ENCODE measurements at places on chromosomes 6 and 20.

DNA sequence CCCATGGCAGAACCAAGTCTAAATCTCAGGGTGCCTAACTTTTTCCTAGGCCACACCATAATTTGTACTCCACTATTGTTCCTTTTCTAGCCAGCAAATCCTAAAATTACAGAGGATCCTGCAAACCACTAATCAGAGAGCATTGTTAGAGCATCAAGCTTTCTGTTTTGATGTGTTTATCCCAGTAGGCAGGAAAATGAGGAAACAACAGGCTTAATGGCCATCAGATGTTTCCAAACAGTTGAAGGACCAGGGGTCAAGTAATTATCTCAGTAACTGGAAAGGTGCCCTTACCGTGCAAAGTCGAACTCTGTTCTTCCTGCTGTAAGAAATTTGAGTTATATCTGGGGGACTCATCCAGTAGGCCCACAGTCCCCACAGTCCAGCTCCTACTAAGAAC lies 58.7 kb downstream of the RALY start:
- DNase-seq: no peak

DNA sequence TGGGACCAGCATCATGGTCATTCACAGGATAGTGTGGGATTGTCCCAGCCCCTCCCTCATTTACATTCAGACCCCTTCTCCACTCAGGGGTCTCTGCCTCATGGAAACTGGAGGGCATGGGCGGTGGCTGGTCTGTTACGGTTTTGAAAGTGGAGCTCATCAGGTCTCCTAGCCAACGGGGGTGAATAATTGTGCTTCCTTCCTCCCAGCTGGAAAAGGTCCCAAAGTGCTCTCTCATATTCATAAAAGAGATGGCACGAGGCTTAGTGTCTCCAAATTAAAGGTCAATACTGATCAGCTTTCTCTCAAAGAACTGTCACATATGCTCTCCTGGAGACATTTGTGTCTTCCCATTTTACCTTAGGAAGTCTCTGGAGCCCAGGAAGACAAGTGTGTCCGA lies 19.9 kb downstream of the JARID2 start:
- no peak for DNase-seq

GRCh38 chr6:72739368-72739779 lies 117.5 kb downstream of the KCNQ5 start:
- no peak for DNase-seq

DNA sequence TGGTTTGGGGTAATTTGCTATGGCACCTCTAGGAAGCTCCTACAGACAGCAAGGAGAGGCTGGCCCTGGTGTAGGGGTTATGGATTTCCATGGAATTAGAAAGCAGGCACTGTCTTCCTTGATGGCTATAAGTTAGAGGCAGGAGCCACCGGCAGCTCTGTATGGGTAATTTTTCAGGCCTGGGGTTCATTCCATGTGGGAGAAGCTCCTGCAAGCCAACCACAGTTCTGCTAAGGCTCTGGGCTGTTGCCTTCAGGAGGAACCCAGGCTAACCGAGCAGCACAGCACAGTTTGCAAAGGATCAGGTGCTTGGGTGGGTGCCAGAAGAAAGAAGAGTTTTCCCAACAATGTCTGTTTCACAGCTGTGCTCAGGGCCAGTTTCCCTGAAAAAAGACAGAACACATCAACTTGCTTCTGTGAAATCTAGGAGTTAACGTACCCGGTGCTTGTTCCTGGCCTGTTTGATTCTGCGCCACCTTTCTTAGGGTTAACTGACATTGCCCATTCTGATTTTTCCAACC lies 162.8 kb upstream of the MYLIP start:
- DNase-seq: no peak

DNA sequence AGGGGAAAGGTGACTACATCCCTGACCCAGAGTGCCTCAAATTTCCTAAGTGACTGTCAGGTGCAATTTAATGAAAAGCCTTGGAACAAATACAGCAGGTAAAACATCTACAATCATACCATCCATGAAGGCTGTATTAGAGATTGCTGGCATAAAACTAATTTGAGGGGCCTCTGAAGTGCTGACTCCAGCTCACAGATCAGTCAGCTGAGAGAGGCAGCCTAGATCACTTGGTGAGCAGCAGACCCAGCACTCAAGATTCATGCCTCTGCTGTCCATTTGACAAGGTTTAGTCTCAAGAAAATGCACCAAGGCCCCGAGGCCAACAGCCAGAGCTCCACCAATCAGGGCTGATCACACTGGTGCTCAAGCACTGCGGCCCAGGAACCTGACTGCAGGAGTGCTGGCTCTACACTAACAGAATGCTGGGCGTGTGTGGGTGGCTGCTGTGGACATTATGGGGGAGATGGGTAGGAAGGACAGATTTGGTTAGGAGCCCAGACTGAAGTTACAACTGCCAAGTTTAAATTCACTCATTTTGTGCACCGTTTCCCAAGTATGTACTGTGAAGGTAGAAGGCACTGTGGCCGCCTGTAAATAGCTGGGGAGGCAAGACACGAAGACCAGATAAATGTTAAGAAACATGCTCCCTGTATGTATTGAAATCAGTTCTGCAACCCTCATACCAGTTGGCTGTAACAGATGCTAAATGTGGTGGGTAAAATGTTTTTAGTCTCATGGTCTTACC lies 28.2 kb downstream of the SNX5 start:
- no peak for DNase-seq

GRCh38 chr6:87905101-87905641 lies 142.5 kb upstream of the SPACA1 start:
- no peak for DNase-seq

DNA sequence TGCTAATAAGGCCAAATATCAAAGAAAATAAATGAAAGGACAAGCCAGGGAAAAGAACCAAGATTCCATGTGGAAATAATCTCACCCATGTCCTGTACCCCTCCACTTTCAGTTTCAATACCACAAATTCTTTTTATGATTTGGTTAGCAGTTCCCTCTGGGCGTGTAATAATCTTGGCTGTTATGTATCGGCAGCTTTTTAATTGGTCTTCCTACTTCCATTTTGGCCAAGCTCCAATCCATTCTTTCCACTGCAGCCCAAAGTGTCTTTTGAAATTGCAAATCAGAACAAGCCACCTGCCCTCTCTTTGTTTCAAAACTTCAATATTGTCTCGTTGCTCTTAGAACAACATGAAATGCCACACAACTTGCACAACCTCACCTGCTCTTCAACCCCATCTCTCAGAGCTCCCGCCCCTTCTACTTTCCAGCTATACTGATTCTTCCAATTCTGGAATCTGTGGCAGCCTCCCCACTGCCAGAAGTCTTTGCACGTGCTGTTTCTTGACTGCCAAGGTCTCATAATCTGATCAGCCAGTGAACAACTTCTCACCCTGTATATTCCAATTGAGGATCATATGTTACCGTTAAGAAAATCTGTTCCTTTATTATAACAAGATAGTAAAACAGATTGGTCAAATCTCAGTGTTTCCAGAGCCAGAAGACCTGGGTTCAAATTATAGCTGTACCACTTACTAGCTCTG lies 354.5 kb downstream of the CBLN4 start:
- DNase-seq: no peak

- peak; percentile 21 for DNase-seq
Observed at GRCh38 chr6:42404484-42404883, 47.2 kb downstream of the TRERF1 start.

- no peak for DNase-seq
Observed at GRCh38 chr20:6908673-6909072, 141.2 kb downstream of the BMP2 start.

GRCh38 chr6:133312006-133312405 lies 70.8 kb downstream of the EYA4 start:
- DNase-seq: no peak

GRCh38 chr6:33160728-33161344 lies 31.4 kb downstream of the COL11A2 start:
- DNase-seq: no peak

DNA sequence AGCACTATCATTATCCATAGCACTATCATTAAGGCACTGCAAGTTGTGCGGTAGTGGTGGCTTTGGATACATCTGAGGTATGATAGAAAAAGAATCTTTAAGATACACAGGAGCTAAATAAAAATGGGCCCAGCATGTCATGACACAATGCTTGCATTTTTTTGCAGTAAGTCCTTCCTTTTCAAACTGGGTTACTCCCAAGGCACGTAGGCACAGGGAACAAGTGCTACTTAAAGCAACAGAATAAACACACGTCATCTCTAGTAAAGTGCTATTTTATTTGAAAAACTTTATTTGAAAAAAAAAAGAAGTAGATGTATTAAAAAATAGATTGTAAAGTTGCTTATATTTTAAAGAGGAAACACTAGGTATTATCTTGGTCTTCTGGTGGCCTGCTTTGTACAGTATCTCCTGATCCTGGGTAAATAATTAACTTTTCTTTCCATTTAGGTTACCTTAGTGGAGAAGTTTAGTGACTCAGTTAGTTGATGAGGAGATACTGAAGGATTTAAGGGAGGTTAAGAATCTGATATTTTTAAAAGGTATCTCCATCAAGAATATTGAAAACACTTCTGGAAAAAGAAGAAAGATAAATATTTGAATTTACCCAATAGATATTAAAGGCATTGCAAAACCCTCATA lies 129.6 kb downstream of the EDN1 start:
- no peak for DNase-seq

GRCh38 chr20:25408170-25408547 lies 686 bp downstream of the GINS1 start:
- DNase-seq: no peak

- no peak for DNase-seq
Observed at GRCh38 chr6:41406728-41407489, 71.5 kb downstream of the NCR2 start.

DNA sequence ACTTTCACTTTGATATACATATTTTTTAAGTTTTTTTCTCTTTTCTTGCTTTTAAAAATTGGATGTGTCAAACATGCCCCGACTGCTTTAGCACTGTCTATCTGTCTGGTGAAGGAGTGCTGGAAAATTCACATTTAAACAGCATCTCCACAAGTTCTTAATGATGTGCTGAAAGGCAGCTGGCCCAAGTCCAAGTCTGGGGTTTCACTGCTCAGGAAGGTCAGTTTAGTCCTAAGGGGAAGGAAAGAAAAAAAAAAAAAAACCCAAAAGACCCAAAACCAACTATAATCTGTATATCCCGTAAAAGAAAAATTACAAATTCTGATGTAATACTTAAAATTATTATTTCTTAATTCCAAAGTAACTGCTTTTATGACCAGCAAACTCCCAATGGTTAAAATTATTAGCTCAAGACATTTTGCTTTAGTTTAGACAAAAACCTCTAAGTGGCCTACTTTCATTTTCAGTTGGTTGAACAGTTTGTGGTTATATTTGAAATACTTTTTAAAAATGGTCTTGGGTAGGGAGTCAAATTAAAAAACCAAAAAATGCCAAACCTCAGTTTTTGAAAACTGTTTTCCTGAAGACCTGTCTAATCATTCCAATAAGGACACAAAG lies 79.5 kb upstream of the PREP start:
- no peak for DNase-seq

DNA sequence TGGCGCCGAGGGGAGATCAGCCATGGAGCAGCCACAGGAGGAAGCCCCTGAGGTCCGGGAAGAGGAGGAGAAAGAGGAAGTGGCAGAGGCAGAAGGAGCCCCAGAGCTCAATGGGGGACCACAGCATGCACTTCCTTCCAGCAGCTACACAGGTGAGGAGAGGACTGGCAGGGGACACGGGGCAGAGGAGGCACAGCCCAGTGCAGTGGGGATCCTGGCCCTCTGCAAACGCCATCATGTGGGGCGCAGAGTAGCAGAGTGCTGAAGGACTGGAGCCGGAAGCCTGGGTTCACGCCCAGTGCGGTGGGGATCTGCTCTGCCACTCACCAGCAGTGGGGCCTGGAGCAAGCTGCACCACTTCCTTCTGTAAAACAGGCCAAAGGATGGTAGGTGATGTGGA lies 41.1 kb upstream of the FANCE start:
- no peak for DNase-seq

DNA sequence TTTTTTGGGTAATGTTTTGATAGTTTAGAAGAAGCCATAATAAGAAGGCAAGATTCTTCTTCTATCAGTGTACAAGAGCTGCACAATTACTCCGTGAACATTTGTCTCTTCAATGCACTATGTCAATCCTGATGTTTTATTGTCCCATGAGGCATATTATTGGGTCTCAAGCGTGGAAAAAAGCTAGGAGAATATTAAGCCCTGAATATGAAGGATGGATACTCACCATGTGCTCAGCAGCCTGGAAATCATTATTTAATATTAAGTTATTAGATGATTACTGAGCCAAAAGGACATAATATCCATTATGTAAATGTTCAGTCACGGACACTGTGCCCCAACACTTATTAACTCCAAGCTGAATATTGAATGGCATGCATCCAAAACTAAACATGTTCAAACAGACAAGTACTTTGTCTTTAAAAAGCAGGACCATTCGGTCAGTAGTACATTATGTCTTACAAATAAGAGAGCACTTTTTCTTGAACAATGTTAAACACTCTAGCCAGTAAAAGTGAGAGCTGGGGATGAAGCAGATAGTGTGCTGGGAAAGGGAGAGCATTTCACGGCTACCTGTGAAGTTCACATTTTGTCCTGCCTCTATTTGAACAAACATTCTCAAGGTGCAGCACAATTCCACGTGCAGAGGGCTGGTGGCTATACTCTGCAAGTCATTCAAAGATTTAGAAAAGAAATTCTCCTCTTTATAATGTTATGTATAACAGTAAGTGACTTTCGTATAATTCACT lies 70.6 kb upstream of the CNR1 start:
- DNase-seq: no peak

DNA sequence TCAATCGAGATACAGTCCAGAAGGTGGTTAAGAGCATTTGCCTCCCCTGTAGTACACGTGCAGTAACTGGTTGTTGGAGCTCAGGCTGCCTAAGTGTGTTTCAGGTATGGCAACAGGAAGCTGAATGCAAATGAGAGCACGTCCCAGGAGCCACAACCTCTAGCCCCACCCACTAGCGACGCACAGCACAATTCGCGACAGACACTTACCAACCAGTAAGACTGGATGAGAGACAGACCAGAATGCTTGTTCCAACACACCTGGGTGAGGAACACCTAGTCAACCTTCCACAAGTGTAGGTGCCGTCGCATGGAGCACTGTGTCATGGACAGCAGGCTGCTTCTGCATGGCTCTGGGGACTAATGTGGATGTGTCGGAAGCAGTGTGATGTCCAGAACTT lies 7.2 kb upstream of the SERPINB1 start:
- no peak for DNase-seq

DNA sequence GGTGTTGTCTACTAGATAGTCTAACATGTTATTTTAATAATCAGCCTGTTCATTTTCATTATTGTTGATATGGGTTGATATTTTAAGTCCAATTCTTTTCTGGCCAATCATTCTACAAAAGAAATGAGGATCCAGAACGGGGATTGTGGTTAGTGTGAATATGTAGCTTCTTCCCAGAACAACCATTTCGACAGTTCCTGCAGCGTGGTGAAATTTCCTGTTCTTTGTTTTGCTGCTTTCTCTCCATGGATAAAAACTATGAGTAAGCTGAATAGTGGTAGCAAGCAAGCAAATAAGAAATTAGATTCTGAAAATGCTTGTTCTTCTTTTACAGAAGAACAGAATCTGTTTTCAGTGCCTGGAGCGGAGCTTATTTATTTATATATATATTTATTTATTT lies 65.5 kb upstream of the F13A1 start:
- DNase-seq: no peak

GRCh38 chr6:159982731-159983506 lies 14.0 kb downstream of the IGF2R start:
- DNase-seq: no peak

All from left lobe of liver (tissue), 2 donors.